ENCODE measurements at places on chromosomes 4 and X. TPM values are rescaled to one million over a fixed set of nuclear protein-coding genes. Genes with fewer than 3 reads are reported as not detected.

ZCCHC12 gene
- not detected for total RNA-seq

KLHL5 gene
- total RNA-seq: 12.3 TPM

CLDN24 gene
- total RNA-seq: not detected

RBM47 gene
- total RNA-seq: 0.76 TPM

ANOS1 gene
- not detected for total RNA-seq

MAB21L2 gene
- not detected for total RNA-seq

ERCC6L gene
- 12.0 TPM for total RNA-seq

MAGEB17 gene
- not detected for total RNA-seq

ATP6AP2 gene
- total RNA-seq: 60.3 TPM

SMIM10L2A gene
- 0.61 TPM for total RNA-seq

SSX3 gene
- not detected for total RNA-seq

LUZP4 gene
- total RNA-seq: not detected

DCAF8L2 gene
- not detected for total RNA-seq

AFF2 gene
- 0.48 TPM for total RNA-seq

ARMCX5 gene
- 8.1 TPM for total RNA-seq

MTNR1A gene
- not detected for total RNA-seq

STK26 gene
- total RNA-seq: 61.8 TPM

ETDA gene
- not detected for total RNA-seq

IL3RA gene
- total RNA-seq: not detected

VEGFD gene
- not detected for total RNA-seq

ADGRG2 gene
- not detected for total RNA-seq

SCD5 gene
- total RNA-seq: 7.0 TPM

SULT1B1 gene
- 0.15 TPM for total RNA-seq

MAGEA2 gene
- total RNA-seq: not detected

TCEAL5 gene
- total RNA-seq: not detected

PDCL2 gene
- not detected for total RNA-seq

TMEM150C gene
- not detected for total RNA-seq

AKAP4 gene
- not detected for total RNA-seq

SHROOM2 gene
- total RNA-seq: not detected

AFAP1 gene
- 18.7 TPM for total RNA-seq

PCDH10 gene
- total RNA-seq: not detected

CXCL11 gene
- total RNA-seq: 0.13 TPM

MAGEC3 gene
- not detected for total RNA-seq

TNIP2 gene
- total RNA-seq: 85.5 TPM

MAGEA9 gene
- total RNA-seq: not detected

SLC26A1 gene
- not detected for total RNA-seq

TLR8 gene
- not detected for total RNA-seq

GLRB gene
- total RNA-seq: not detected

CT45A5 gene
- total RNA-seq: not detected

HSFX1 gene
- total RNA-seq: 0.44 TPM

PCGF3 gene
- total RNA-seq: 26.1 TPM

MXD4 gene
- total RNA-seq: 3.7 TPM

FOXR2 gene
- total RNA-seq: not detected

RNF212 gene
- total RNA-seq: 1.1 TPM

TXLNG gene
- 24.1 TPM for total RNA-seq

PHKA1 gene
- total RNA-seq: 6.6 TPM

SNX12 gene
- 56.2 TPM for total RNA-seq

NEK1 gene
- total RNA-seq: 11.4 TPM

TMEM31 gene
- total RNA-seq: 0.25 TPM

C4orf46 gene
- total RNA-seq: 21.5 TPM

NMU gene
- total RNA-seq: 0.23 TPM

DCAF4L1 gene
- 0.36 TPM for total RNA-seq

PSAPL1 gene
- not detected for total RNA-seq

VGLL1 gene
- not detected for total RNA-seq

VCX3B gene
- total RNA-seq: not detected

TEX13C gene
- not detected for total RNA-seq

RAB9B gene
- total RNA-seq: 0.40 TPM

Measured in activated CD8-positive, alpha-beta memory T cell treated with anti-CD3 and anti-CD28 coated beads for 36 hours (primary cell).